Fibroblast of pulmonary artery (primary cell): ENCODE measurements at places on chromosomes 2 and 18.

- peak; percentile 4 for DNase-seq
Observed at GRCh38 chr18:44988821-44989587, 308.3 kb downstream of the SETBP1 start.

DNA sequence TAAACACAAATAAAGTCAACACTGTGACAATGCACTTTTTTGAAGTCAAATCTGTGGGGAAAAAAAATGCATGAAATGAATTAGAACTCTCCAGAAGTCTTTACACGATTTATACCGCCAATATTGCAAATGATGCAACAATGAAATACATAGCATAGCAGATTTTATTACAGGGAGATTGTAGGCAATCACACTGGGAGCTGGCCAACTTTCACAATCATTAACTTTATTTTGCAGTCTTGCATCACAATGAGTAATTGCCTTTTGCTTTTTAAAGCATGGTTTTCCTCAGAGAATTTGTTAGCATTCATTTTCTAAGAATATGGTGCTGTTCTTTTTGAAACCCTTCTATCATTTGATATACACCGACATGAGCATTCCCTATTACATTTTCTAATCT lies 366.4 kb upstream of the FSIP2 start:
- DNase-seq = peak; percentile 9

- no peak for DNase-seq
Observed at GRCh38 chr2:133306236-133306635, 262.0 kb downstream of the NCKAP5 start.

DNA sequence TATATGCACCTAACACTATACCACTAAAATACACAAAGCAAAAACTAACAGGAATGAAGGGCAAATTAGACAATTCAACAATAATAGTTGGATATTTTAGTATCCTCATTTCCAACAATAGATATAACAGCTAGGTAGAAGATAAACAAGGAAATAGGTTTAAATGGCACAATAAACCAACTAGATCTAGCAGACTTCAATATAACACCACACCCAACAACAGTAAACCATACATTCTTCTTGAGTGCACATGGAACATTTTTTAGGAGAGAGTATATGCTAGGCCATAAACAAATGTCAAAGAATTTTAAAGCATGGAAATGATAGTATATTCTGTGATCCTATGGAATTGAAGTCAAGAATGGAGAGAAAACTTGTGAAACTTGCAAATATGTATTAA lies 138.4 kb downstream of the NDUFA10 start:
- DNase-seq = no peak

DNA sequence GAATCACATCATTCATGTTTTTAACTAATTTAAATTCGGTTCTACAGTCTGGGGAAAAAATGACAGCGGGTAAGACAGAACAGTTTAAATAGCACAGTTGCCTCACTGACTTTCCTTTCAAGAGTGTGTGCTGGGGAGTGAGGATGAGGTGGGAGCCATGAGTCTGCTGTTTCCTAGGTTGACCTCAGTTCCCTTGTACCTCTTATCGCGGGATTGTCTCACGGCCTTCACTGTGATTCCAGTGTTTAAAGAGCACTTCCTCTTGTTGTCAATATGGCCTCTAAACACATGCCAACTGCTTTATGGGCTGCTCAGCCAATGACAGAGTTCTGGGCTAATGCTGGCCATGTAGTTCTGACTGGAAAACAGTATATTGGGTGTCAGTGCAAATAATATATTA lies 41.6 kb upstream of the ALMS1 start:
- DNase-seq = no peak

GRCh38 chr2:116733699-116734098 lies 1080.8 kb upstream of the DDX18 start:
- DNase-seq = no peak

- no peak for DNase-seq
Observed at GRCh38 chr18:46761059-46761769, 4.4 kb upstream of the ST8SIA5 start.

GRCh38 chr2:40964509-40965250 lies 512.8 kb upstream of the SLC8A1 start:
- no peak for DNase-seq

DNA sequence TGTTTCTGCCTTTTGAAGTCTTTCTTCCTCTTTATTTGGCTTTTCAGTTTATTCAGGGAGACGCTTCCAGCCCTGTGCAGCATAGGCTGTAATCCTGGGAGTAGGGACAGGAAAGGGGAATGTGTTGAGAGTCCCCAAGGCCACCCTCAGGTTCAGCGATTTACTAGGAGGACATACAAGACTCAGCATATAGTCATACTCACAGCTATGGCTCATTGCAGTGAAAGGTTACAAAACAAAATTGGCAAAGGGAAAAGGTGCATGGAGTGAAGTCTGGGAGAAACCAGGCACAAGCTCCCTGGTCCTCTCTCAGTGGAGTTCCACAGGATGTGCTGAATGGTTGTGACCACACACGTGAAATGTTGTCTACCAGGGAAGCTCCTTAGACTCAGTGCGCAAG lies 49.6 kb upstream of the ZNF638 start:
- no peak for DNase-seq

DNA sequence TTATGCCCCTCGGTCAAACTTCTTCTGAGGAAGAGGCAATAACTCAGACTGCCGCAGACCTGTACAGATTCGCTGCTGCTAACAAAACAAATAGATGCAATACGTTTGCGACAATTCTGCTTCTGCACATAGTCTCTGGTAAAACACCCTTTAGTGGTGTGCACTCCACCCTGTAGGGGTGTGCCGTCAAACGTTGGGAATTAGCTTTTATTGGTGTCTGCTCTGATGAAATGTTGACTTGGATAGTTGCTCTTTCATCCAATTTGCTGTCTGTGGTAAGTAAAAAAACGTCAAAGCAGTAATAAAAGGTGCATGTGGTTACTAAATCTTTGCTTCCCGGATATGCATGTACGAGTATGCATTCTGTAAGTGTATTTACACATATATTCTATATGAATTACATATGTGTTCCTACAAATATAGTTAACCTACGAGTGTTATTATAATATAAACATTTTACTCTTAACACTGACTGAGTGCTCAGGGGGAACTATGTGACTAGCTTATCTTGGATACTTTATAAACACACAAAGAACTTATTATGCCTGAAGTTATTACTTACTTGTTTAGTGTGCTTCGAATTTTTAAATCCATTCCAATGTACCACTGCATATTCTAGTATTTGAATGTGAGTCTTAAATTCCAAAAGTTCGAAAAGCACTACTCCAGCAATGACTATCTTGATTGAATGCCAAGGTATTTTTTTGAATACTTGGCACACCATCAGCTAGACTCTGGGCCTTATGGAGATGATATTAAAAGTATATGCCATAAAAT lies 610.2 kb downstream of the ZEB2 start:
- DNase-seq = no peak

DNA sequence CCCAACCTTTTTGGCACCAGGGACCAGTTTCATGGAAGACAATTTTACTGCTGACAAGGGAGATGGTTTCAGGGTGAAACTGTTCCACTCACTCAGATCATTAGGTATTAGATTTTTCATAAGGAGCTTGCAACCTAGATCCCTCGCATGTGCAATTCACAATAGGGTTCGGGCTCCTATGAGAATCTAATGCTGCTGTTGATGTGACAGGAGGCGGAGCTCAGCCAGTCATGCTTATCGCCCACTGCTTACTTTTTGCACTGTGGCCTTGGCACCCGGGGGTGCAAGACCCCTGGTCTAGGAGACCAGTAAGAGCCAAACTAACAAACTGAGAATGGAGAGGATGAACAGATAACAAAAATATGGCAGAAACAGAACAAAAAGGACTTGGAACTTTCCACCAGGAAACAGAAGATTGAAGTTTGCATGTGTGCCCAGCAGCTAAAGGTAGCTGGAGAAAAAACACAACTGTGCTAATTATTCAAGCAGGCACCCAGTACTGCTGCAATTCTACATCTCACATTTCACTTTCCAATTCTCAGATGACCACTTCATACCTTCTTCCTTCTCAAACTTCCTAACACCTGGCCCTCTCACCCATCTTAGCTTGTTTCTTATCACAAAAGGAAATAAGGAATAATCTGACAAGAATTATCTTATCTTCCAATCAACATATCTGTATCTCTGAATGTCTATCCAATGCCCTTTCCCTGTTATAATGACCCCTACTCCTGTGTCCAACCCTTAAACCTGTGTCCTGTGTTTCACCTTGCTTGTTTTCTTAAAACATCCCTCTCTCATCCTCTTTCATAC lies 24.8 kb downstream of the SP3 start:
- no peak for DNase-seq

DNA sequence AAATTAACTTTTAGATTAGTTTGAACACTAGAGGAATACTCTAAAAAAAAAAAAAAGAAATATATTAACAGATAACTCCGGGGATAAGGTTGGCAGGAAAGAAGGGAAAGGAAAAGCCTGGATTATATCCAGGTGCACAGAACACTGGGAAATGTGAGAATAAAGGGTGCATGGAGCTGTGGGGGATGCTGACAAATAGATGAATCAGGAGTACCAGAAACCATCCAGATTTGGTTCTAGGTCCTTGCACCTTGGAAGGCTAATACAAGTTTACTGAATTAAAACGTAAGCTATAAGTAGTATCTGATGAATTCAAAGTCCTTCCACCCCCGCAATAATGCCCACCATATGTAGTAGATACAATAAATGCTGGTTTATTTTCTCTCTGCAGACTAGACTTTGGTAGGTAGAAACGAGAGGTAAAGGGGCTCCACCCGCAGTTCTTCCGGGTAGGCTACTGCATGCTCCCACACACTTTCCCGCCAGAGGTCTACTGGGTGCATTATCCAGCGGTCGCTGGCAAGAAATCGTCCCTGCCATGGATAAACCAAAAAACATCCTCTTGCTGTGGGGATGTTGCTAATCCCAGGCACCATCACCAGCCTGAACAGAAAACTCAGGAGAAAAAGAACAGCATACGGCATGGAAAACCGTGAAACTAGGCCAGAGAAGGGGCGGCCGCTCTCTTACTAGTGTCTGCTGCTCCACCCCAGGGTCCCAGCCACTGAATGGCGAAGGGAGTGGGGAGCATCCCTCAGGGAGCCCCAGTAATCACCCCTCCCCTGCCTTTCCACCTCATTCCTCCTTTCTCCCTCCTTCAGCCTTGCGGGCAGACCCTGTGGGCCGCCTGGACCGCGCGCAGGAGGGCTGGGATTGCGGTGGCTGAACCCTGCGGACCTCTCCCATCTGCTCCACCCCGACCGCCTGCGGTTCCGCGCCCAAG lies 1.5 kb downstream of the CNRIP1 start:
- DNase-seq = peak; percentile 3

DNA sequence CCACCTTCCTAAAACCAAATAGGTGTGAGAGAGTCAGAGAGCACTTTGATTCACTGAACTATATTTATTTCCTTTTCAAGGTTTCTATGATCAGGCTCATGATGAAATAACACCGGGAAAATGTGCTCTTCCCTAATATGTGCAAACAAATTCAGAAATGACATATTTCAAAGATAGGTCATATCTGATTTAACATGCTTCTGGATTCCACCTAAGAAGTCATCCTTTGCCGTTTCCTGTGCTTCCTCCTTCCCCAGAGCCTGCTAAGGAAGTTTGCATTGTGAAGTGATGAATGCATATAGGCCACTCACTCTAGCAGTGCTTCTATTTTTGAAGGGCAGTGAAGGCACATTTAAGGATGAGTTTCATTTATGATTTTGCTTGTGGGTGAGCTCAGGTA lies 327.6 kb downstream of the TDRD15 start:
- no peak for DNase-seq

DNA sequence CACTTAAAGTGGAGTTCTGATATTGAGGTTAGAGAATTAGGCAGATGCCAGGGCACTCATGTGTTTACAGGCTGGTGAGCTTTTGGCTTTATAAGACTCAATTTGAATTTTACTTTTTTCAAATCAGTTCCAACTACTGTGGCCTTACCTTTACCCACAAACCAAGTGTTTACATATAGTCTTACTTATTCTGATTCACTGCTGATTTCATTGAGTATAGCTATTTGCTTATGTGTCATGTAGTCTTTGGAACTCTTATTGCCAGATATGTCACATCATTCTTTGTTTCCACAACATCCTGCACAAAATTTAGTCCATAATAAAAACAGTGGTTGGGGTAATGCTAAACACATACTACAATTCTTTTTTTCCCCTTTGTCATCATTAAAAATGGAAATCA lies 96.5 kb downstream of the XIRP2 start:
- no peak for DNase-seq

DNA sequence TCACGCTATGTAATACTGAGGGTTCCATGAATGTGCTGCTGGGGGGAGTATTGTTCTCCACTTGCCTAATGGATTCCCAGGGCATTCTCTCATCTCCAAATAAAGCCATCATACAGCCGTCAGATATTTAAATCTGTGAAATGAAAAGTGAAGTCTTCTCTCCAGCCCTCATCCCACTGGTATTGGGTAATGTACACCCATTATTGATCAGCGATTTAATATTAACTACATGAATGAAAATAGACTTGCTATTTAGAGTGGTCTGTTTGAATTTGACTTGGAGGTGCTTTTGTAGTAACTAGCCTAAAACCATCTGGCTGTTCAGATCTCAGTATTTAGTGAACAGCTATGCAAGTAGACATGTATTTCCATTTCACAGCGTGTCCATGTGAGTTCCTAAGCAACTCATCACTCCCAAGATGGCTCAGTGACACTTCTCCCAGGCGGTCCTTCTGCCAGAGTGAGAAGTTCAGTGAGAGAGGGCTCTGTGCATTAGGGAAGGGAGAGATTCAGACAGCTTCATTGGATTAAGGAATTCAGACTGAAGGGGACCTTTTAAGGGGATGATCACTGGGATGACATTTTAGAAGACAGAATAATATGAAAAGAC lies 140.7 kb downstream of the WDSUB1 start:
- DNase-seq = no peak

DNA sequence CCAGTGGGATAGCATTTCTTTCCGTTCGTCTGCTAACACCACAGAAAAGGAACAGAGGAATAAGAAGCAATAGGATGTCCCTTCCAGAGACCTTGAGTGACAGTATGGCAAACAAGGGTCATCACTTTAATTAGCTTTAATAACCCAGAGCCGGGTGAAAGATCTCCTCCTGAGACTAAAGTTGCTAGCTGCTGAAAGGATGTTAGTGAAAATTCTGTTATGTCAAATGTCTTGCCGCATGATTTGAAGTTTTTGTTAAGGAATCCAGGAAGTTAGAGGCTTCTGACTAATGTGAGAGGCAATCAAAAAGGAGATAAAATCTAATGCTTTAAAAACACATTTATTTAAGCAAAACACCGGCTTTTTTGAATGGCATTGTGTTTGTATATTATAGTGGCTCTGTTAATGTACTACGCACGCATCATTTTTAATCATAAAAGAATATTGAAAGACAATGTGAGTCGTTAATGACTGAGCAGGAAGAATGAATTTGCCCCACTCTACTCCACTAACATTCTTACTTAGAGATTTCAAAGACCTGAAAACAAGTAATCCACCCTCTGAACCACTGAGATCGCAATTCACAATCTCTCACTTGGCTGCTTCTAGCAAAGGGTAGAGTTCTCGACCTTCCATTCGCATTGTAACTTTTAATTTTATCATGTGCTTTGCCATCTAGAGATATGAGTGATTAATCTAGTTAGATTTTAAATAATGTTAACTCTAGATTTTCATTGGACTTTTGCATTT lies 536.6 kb downstream of the LRRTM4 start:
- no peak for DNase-seq

GRCh38 chr2:204282081-204282480 lies 263.2 kb upstream of the PARD3B start:
- DNase-seq = no peak
